ENCODE measurements at places on chromosomes 7 and 10.

- no peak for DNase-seq
These were observed 437.7 kb downstream of the DNAJB6 start for GRCh38 chr7:157774495-157774894.

- DNase-seq = peak; percentile 65
These were observed 230.9 kb downstream of the BICC1 start for GRCh38 chr10:58743466-58744115.

- no peak for DNase-seq
These were observed 23.9 kb downstream of the CACNB2 start for GRCh38 chr10:18164093-18164492.

- peak; percentile 65 for DNase-seq
These were observed 45.5 kb downstream of the CAMK2B start for GRCh38 chr7:44279731-44280505.

- DNase-seq = no peak
These were observed 125.9 kb downstream of the C10orf90 start for GRCh38 chr10:126544565-126544964.

- DNase-seq = no peak
These were observed 121.5 kb downstream of the POLR1F start for GRCh38 chr7:19587291-19587690.

GRCh38 chr10:108849186-108849585 is 1074.1 kb downstream of the XPNPEP1 start:
- no peak for DNase-seq

DNA sequence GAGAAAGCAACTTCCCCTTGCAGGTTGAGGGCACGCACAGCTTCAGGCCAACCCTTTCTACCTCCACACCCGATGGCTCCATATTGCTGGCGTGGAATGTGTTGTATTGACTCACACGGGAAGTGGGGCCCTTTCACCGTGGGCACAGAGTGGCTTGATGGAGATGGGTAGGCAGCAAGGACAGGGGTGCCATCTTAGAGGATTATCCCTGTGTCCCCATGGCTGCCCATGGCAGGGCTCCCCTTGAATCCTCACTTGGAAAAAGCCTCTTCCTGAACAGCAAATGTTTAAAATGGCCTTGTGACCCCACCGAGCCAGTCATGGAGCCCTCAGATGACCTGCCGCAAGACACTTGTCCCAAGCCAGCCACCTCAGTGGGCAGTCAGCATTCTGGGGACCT is 31.2 kb downstream of the CXCL12 start:
- DNase-seq = no peak

DNA sequence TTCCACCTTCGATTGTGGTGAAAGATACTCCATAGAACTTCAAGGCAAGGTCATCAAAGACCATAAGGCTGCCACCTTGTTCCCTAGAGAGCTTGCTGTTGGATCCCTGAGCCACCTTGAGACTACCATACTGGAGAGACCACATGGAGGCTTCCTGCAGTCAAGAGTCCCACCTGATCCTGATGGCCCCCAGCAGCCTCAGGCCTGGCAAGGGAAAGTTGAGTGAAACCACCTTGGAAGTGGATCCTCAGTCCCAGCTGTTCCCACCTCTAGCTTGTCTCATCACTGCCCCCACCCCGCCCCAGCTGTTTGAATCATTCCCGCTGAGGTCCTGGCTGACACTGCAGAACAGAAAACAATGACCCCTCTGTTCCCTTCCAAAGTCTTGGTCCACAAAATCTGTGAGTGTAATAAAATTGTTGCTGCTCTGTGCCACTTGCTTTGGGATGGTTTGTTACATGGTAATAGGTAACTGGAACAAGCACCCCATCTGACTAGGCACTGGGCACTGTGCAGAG is 32.0 kb downstream of the PRLHR start:
- DNase-seq = no peak

- DNase-seq = no peak
These were observed 99.5 kb downstream of the GPR85 start for GRCh38 chr7:112987171-112987570.

- DNase-seq = no peak
These were observed 55.7 kb downstream of the CUBN start for GRCh38 chr10:17073725-17074540.

DNA sequence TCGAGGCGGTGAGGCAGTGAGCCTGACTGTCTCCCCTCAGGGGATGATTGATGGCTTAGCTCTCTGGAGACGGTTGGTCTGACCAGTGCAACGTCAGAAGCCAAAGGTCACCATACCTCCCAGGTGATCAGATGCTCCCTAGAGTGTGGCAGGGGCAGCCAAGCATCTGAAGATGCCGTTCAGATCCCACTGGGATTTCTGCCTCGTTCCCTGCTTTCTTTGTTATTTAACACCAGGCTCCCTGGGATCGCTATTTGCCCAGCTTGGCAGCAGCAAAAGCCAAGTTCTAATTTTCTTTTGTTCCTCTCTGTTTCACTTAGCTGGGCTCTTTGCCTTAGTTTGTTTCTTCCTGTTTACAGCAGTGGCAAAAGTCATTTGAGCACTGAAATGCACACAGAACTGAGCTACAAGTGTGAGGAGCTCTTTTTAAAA is 53.5 kb upstream of the SVIL start:
- DNase-seq = no peak

DNA sequence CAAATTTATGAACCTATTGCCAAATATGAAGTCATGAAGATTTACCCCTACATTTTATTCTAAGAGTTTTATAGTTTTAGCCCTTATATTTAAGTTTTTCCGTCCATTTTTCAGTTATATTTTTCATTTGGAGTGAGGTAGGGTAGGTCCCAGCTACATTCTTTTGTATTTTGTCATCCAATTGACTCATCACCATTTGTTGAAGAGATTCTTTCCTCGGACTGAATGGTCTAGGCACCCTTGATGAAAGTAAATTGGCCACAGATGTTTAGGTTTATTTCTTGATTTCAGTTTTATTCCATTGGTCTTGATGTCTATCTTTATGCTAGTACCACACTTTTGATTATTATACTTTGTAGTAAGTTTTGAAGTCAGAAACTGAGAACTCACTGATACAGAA is 22.7 kb downstream of the CYP2C19 start:
- DNase-seq = no peak

- DNase-seq = no peak
These were observed 50.0 kb downstream of the CALD1 start for GRCh38 chr7:134829380-134829986.

GRCh38 chr10:123778719-123779517 is 112.7 kb downstream of the CPXM2 start:
- DNase-seq = no peak

DNA sequence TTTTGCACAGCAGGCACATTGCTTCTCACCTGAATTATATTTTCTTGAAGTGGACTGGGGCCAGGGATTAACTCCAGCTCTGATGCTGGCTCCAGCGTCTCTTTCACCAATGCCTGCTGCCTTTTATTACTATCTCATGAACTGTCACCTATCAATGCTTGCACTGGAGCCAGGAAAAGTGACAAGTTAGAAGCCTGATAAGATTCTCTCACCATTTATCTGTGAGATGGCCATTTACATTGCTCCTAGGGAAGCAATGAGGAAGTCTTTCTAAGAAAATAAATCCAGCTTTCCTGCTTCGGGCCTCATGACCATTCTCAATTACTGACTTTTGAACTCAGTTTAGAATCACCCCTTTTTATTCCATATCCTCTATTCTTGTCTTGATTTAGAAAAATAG is 48.5 kb upstream of the LRRTM3 start:
- no peak for DNase-seq

- DNase-seq = peak; percentile 48
These were observed 21.8 kb downstream of the GPER1 start for GRCh38 chr7:1109581-1110310.

DNA sequence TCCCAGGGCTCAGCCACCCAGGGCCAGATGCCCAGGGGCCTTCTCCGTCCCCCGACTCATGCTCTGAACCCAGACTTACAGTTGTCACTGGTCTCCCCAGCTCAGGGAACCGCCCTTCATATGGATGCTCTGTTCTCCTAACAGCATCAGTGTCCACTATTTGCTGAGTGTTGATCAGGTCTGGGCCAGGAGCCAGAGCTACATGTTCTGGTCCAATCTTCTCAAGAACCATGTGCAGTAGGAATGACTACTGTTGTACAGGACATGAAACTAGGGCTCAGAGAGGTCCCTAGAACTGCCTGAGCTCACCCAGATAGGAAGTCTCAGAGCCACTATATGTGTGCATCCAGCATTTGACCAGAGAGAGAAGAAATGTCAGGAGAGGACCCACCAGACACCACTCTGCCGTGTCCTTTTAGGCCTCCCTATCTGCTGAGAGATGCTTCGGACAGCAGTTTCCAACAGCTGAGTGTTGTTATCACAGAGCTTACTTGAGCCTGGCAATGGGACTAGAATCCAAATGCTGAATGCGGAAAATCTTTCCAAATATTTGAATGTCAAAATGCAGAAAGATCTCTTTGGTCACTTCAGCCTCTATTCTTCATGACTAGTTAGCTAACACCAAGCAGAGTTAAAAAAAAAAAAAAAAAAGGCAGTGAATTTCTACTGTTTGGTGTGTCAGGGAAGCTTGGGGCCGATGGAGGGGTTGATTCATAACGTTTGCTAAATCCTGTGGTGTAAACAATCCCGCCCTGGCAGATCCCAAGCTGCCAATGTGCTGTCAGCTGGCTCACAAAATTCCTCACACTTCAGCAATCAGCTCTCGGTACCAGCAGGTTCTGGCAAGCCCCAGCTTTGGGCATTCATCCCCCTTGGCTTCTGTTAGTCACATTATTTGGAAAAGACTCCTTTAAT is 246.1 kb downstream of the TNS3 start:
- peak; percentile 75 for DNase-seq

DNA sequence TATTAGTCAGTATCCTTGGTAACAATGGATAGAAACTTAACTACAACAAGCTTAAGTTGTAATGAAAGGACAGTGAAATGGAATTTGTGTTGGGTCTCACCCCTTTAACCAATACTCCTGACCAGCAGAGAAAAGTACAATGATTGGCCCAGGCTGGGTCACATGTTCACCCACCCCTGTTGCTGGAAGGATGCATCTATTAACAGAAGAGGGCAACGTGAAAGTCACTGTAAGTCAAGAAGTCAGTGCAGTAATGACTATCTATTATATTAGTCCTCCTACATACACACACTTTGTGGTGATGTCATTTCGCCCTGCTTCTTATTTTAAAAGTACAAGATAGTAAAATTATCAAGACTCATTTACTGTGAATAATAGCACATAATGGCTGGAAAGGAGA is 16.2 kb downstream of the PNLIPRP2 start:
- no peak for DNase-seq

GRCh38 chr7:113813471-113813870 is 105.3 kb downstream of the PPP1R3A start:
- no peak for DNase-seq

DNA sequence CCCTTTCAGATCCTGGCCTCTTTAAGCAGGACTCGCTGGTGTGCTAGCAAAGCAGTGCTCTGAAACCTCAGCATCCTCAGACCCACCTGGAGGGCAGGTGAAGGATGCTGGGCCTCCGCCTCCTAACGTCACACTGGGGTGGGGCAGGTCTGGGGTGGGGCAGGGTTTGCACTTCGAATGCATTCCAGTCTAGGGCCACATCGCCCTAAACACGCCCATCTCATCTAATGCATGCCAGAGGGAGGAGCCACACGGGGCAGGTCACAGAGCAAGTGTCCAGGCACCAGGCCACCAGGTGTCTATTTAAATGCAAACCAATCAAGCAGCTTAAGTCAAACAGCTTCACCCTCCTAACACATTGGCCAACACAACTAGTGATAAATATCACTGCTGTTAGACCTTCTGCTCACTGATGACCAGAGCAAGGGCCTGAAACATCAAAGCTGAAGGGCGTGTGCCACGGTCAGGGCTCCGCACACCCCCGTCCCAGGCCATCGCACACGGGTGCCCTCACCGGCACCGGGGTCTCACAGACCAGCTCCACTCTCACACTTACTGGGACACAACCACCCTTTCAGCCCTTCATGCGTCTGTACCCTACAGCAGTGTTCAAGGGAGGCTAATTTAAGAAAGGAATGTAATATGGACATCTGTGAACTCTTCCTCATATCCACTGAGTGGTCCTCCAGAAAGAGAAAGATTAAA is 47.1 kb downstream of the DIP2C start:
- DNase-seq = peak; percentile 60

- peak; percentile 89 for DNase-seq
These were observed at the start of gene FAM180A for GRCh38 chr7:135748770-135749169. TSS of gene FAM180A (minus strand) at chr7:135748813. CDS start at chr7:135748580, 233 bp downstream.

- DNase-seq = no peak
These were observed 537 bp downstream of the NAPEPLD start for GRCh38 chr7:103148131-103148993.

- no peak for DNase-seq
These were observed 65.1 kb downstream of the MINDY3 start for GRCh38 chr10:15795036-15795792.

Data from osteoblast (primary cell).